ENCODE measurements at places on chromosomes 7 and 10.

DNA sequence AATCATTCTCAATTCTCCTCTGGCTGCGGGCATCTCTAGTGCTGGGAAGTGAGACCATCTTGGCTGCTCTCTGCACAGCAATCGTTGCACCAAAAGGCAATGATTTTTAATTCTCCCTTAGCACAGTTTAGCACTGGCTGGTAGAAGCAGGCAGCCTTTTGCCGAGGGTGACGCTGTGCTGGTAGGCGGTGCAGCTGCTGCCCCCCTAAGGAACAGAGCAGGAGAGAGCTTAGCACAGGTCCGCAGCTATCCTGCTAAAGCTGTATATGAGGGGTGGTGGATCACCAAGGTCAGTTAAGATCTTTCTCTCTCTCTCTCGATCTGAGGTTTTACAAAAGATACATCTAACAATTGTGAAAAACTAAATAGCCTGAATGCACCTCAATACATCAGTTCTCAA lies 390.1 kb downstream of the GATA3 start:
- no peak for DNase-seq

DNA sequence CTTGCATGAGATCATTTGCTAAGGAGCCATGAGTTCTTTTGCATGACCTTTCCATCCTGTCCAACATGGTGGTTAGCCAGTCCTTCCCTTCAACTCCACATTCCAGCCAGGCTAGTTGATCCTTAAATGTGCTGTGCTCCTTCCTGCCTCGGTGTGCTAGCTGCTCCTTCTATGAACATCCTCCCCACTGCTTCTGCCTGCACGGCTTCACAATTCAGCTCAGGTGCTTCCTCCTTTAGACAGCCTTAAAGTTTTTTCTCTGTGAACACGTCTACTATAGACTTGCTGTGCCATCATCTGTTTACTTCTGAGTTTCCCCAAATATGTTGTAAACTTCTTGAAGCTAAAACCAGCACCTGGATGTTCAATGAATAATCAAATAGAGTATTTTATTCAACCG lies 95.5 kb downstream of the OTUD1 start:
- DNase-seq, result no peak

- DNase-seq, result no peak
Observed at GRCh38 chr7:39637963-39638485, 14.7 kb downstream of the RALA start.

- no peak for DNase-seq
Observed at GRCh38 chr7:79063019-79063698, 390.3 kb downstream of the MAGI2 start.

GRCh38 chr10:20877986-20878983 lies 18.8 kb downstream of the NEBL start:
- no peak for DNase-seq

DNA sequence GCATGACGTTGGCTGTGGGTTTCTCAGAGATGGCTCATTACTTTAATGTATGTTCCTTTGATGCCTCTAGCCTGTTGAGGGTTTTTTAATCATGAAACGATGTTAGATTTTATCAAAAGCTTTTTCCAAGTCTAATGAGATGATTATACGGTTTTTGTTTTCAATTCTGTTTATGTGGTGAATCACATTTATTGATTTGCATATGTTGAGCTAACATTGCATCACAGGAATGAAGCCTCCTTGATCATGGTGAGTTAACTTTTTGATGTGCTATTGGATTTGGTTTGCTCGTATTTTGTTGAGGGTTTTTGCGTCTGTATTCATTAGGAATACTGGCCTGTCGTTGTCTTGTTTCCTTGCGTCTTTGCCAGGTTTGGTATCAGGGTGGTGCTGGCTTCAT lies 52.3 kb upstream of the PTPN12 start:
- DNase-seq, result no peak

GRCh38 chr10:53491774-53492173 lies 719.2 kb upstream of the MBL2 start:
- DNase-seq, result no peak

DNA sequence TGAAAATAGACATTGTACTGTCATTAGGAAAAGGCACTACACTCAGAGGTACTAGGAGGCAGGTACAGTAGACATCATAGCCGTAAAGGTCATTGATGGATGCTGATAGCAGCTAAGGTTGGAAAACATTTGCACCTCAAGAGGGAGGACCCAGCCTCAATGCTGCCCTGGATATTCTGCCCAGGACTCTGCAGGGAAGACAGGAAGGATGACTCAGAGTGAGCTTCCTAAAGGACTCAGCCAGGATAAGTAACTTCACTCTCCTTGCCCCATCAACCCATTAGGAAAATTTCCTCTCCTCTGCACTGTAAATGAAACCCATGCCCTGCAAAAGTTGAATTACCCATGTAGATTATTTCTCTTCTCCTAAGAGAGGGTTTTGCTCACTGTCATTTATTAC lies 617.9 kb upstream of the MKI67 start:
- no peak for DNase-seq

DNA sequence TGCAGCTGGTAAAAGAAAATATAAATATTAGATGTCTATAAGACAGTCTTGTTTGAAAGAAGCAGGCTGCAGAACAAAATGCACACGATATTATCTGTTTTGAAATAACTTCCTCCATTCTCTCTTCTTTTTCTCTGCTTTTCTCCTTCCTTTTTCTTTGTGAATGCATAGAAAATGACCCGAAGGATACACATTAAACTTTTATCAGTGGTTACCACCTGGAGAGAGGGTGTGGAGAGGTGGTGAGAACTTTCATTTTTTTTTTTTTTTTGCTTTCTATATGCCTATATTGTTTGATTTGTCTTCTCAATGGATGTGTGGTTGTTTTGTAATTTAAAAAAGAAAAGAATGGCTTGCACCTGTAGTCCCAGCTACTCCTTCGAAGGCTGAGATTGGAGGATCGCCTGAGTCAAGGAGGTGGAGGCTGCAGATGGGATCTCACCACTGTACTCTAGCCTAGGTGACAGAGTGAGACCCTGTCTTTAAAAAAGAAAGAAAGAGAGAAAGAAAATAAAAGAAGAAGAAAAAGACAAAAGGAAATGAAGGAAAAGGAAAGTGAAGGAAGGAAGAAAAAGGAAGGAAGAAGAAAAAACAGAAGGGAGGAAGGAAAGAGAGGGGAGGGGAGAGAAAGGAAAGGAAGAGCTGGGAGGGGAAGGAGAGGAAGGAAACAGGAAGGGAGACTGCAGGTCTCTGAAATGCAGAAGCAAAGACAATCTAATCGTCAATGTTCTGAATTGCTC lies 64.4 kb downstream of the SAMD9 start:
- DNase-seq, result no peak

- DNase-seq, result no peak
Observed at GRCh38 chr7:108002726-108003598, at the start of gene LAMB1. Gene LAMB1 (minus strand): TSS chr7:108003161. CDS start chr7:108002885, 276 bp downstream.

DNA sequence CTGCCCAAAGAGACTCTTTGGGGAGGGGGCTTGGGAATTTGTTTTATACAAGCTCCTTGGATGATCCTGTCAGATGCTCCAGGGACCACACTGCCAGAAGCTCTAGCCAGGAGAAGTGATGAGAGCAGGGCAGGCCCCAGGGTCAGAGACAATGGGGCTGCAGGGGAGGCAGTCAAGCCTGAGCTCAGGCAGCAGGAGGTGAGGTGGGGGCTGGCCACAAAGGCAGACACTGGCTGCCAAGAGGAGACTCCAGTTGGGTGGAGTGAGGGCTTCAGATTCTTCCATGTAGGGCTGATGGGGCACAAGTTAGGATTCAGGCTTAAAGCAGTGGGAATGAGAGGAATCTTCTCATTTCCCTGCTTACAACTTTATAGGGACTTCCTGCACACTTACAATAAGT lies 35.6 kb upstream of the LOXL4 start:
- no peak for DNase-seq

DNA sequence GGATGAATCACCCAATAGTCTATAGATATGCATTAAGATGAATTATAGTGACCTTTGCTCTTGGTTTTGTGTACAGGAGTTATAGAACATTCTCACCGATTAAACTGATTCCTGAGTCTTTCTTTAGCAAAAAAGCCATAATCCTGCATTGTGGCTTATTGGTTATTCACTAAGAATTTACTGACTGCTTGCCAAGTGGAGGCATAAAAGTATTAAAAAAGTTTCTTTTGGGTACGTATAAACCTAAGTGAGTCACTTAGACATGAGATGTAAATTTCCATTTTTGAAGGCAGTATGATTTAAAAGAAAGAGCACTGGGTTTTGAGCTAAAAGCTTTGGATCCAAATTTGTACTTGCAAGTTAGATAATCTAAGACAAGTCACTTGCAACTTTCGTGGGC lies 100.7 kb downstream of the CDK6 start:
- DNase-seq, result no peak

DNA sequence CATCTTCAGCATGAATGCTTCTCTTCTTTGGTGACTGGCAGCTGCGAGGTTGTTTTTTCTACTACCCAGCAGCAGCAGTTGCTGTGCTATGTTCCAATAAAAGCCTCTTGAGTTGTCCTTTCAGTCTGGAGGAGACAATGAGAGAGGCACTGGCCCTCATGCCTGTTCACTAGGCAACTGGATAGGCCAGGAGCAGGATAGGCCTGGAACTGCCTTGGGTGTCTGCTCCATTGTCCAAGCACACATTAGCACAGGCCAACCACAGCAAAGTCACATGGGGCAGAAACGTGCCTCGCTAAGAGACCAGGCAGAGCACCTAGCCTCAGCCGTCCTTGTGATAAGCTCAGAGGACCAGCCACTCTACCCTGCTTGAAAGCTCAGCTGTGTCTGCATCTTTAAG lies 76.9 kb upstream of the PDCD4 start:
- DNase-seq, result no peak

GRCh38 chr7:91869661-91870060 lies 10.8 kb downstream of the MTERF1 start:
- no peak for DNase-seq

DNA sequence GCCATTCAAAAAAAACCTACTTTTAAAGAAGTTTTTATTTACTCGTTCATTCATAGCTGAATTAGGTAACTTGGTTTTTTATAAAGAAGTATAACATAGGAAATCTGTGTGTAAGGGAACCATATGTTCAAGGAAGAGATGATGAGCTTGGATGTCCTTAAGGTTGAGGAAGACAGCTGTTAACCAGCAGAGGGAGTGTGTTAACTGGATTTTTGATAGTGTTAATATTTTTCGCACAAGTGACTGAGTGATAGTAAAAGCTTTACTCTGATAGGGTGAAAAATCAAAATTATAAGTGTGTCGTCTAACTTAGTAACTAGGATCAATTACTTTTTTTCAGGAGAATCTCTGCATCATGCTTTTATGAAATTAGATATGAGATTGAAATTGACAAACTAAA lies 134.7 kb downstream of the ARL5B start:
- peak; percentile 6 for DNase-seq

- DNase-seq, result no peak
Observed at GRCh38 chr10:45052700-45053099, 52.0 kb downstream of the ZNF22 start.

- DNase-seq, result no peak
Observed at GRCh38 chr10:128528781-128529180, 402.6 kb upstream of the MKI67 start.

DNA sequence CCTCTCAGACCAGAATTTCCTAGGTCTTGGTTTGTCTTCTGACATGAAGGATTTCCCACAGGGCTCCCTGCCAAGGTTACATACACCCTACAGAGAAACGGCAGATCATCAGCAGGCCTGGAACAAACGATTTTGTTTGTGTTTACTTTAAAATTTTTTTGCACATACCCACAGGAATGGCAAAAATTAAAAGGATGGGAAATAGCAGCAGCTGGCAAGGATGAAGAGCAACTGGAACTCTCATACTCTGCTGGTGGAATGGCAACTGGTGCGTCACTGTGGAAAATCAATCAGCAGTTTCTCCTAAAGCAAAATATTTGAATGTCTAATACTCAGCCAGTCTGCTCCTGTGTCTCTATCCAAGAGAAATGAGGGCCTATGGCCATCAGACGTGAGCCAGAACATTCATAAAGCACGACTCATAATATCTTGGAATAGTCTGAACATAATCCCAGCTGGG lies 6.5 kb downstream of the BAIAP2L1 start:
- DNase-seq, result peak; percentile 63

- DNase-seq, result no peak
Observed at GRCh38 chr10:6694447-6695140, 114.5 kb upstream of the PRKCQ start.

GRCh38 chr7:101330011-101330484 lies 8.4 kb upstream of the IFT22 start:
- DNase-seq, result no peak

GRCh38 chr10:58017719-58018367 lies 249.9 kb downstream of the IPMK start:
- DNase-seq, result peak; percentile 71

- no peak for DNase-seq
Observed at GRCh38 chr7:82677493-82677892, 233.9 kb upstream of the CACNA2D1 start.

GRCh38 chr10:83713423-83713822 lies 425.9 kb upstream of the GHITM start:
- no peak for DNase-seq

- no peak for DNase-seq
Observed at GRCh38 chr10:110011681-110012080, 3.9 kb downstream of the ADD3 start.

GRCh38 chr10:52779541-52780390 lies 7.2 kb upstream of the MBL2 start:
- no peak for DNase-seq

DNA sequence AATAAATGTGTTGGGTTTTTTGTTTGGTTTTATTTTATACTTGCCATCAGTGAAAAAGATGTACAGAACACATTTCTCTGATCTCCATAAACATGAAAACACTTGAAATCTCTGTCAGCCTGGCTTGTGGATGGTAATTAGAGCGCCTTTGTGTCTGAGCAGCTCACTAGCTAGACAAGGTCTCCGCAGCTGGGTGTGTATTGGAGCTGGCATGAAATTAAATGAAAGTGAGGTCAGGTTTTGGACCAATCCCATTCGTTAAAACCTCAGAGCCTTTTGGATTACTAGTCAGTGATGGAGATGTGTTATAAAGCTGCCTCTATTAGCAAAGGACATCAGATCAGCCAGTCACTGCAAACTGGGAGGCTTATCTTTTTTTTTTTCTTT lies 2.7 kb downstream of the FRAT1 start:
- no peak for DNase-seq

GRCh38 chr10:70662362-70663220 lies 9.7 kb upstream of the ADAMTS14 start:
- DNase-seq, result no peak

GRCh38 chr10:133391249-133391635 lies 2.7 kb upstream of the MTG1 start:
- no peak for DNase-seq

DNA sequence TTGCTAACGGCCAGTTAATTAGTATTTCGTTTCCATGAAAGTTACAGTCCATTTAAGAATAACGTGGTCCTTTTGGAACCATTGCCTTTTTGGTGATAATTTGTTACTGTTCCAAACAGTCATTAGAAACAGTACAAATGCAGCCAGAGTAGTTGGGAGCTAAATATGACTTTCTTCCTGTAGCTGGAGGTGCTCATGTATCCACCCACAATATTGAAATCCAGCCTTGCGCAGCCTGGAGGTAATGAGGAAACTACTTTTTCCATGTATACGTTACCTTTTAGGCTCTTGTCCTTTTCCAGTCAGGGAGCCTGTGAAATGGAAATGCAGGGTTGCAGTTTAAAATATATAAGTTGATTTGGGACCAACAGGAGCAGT lies 43.6 kb downstream of the LHFPL3 start:
- no peak for DNase-seq
